ENCODE measurements at places on chromosomes 7 and 10.

DNA sequence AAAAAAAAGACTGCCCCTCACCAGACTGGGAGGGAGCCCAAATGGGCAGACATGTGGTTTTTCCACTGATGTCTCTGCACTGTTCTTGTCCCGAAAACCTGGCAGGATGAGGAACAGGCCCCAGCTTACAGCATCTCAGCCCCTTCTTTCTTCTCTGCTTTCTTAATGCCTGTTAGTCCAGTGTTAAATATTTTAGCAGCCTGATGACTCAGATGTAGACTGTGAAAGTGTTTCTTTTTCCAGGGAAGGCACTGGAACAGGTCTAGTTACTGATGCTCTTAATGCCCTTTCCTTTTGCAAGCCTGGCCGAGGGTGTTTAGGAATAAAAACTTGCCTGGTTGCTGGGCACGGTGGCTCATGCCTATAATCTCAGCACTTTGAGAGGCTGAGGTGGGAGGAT, 107.7 kb downstream of the TACC2 start:
- DNase-seq, result no peak

DNA sequence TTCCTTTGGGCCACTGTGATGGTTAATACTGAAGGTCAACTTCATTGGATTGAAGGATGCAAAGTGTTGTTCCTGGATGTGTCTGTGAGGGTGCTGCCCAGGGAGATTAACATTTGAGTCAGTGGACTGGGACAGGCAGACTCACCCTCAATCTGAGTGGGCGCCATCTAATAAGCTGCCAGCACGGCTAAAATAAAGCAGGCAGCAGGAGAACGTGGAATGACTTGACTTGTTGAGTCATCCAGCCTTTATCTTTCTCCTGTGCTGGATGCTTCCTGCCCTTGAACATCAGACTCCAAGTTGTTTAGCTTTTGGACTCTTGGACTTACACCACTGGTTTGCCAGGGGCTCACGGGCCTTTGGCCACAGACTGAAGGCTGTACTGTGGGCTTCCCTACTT, 1046.9 kb downstream of the TYW1 start:
- DNase-seq, result no peak

DNA sequence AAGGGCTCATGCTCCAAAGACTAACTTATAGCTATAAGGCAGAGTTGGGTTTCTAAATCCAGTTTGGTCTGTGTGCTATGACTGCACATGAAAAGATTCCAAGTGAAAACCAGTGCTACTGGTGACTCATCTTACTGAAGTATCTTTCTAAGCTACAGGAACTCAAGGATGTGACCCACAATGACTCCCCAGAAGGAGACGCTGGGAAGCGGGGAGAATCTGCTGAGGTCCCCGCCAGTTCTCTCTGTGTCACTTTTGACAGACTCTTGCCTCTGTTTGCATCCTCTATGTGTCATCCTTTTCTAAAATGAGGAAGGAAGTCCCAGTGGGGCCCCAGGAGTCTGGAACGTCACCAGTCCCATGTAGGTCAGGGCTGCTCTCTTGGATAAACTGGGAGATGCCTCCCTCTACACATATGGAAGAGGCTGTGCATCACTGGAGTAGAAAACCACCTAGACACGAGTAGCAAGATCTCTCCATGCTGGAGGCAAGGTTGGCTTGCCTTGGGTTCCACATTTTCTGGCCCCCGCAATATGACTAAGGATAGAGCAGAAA, 28.8 kb upstream of the GPR26 start:
- no peak for DNase-seq

DNA sequence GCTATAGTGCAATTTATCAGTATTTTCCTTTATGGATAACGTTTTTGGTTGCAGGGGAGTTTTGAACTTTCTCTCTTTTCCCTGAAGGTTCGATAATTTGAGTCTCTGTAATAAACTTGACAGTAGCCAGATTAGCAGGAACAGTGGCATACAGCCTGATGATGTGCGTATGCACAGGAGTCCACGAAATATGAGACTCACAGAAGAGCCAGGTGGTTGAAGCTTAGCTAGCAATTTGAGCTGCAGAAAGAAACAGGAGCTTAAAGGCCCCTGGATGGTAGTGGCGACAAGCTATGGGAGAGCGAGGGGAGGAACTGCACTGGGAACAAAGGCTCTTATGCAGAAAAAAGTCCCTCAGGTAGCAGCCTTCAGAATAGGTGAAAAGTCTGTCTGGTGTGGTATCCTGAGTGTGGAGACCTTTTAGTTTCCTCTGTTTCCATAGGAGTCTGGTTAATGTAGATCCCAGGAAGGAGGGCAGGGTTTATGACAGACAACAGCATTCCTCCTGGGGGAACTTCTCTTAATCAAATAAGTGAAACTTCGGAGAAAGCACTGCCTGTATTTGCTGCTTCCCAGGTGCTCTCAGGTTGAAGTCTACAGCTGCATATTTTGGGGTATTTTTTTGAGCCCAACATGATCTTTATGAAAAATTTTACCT, 32.7 kb downstream of the FANK1 start:
- peak; percentile 53 for DNase-seq

DNA sequence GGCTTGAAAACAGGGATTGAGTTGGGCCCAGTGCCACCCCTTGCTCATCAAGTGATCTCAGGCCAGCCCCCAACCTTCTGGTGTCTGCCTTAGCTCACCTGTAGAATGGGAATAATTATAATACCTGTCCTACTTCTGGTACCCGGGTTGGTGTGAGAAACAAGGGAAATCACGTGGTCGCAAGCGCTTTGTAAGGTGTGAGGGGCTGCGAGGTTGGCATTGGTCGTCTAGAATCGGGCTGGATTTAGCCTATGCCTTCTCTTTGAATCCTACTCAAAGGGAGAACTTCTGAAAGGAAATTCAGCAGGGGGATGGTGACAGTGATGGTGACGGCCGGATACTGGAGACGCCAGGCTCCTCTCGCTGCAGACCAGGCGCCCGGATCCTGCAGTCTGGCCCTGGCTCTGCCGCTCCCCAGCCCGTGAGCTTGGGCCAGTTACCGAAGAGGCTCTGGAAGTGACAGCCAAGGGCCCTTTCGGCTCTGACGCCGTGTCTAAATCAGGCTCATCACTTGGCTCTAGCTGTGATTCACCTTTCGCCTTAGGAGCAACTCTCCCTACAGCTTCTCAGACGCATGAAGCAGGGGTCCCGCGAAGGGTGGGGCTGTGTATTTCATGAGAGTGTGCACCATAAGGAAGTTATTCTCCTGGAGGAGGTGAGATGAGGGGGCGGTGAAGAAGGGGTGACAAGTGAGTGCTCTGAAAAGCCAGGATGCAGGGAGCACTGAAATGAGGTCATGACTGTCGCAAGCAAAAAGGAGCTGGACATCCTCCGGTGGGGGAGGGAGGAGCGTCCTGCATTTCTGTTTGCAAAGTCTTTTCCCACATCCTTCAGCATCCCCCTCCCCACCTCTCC, 4.0 kb upstream of the CREB5 start:
- DNase-seq, result no peak

DNA sequence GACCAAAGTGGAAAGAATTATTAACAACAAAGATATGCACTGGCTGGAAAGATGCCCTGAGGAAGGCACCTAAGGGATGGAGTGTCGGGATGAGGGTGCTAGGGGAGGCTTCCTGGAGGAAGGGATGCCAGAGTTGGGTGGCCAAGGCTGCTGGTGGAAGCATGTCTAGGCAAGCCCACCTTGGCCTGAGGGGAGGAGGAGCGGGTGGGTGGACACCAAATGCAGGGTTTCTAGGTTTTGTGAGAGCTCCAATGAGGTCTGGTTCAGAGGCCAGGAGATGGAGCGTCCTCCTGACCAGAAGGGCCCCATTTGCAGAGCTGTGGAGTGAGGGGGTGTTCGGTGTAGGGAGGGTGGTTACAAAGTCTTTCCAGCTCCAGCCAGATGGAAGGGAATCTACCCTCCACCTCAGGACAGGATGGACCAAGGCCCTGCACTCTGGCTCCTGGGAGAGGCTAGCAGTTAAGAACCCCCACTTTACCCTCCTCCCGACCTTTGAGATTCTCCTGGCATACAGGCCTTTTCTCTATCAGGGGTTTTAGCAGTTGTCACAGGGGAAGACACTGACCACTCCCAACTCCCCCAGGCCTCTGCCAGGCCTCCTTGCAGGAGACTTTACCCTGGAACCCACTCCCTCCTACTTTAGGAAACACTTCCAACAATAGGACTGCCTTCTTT, 3.0 kb upstream of the DDIT4 start:
- no peak for DNase-seq

DNA sequence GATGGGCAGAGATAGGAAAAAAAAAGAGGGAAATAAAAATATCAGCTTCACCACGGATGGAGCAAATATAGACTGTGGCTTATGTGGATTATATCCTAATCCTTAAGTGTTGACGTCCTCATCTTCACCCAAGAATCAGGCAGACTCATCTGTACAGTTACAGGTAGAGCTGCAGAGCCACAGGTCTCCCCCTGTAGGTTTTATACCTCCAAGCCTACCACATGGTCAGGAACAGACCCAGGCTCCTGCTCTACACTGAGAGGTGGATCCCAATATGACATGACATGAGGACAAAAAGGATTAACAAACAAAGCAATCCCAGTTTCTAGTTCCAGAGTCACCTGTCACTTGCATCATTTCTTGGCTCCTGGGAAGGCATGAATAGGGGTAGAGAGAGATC, 400.8 kb downstream of the SEMA3D start:
- peak; percentile 18 for DNase-seq

GRCh38 chr10:44424957-44425356, 40.1 kb upstream of the CXCL12 start:
- DNase-seq, result no peak

- no peak for DNase-seq
Observed at GRCh38 chr10:3524086-3524960, 260.7 kb downstream of the KLF6 start.

DNA sequence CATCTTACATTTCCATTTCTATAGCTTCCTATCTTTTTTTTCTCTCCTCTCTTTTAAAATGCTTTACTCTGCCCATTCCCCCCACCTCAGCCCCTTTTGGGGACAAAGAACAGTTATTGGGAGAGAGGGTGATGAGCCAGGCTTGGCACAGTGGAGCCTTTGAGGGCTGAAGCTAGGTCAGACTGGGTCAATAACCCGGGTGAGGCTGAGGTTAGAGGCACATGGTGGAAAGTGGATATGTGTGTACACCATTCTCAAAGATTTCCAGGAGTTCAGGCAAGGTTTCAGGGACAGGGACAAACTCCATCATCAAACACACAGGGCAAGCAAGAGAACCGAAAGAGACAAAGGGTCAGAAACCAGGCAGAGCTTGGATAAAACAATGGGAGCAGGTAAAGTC, 11.5 kb downstream of the ABCB4 start:
- no peak for DNase-seq

DNA sequence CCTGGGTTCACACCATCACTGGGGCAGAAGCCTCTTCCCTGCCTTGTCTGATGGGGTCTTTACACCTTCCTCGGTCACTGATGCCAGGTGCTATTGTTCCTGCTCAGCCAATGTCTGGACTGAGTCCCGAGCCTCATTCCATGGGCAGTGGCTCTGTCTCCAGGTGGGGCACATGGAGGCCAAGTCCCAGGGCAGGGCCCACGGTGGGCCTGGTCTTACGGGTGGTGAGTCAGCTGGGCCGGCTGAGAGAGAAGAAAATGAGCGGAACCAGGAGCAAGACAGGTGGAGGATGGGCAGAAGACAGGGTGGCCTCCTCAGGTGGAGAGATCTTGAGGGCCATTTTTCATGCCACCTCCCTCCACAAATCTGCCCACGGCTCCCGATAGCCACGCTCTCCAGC, 131.7 kb upstream of the FAM20C start:
- no peak for DNase-seq

- no peak for DNase-seq
Observed at GRCh38 chr10:25078658-25079431, 62.4 kb downstream of the THNSL1 start.
